ENCODE measurements at places on chromosomes 1 and 21.

DNA sequence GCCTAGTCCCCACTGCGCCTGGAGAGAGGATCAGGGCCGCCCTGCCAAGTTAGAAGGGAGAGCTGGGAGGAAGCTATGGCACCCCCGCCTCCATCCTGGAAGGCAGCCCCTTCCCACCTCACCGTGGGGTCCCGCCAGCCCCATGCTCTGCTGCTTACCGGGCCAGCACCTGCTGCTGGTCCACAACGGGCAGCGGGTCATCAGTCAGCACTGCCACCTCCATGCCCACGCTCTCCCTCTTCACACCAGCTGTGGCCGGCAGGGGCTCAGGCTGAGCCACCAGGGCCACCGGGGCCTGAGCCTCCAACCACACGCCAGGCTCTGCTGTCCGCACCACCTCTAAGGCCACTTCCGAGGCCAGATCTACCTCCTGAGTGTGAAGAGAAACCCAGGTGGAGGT is 23.5 kb upstream of the DDOST start:
- DNase-seq, result no peak

DNA sequence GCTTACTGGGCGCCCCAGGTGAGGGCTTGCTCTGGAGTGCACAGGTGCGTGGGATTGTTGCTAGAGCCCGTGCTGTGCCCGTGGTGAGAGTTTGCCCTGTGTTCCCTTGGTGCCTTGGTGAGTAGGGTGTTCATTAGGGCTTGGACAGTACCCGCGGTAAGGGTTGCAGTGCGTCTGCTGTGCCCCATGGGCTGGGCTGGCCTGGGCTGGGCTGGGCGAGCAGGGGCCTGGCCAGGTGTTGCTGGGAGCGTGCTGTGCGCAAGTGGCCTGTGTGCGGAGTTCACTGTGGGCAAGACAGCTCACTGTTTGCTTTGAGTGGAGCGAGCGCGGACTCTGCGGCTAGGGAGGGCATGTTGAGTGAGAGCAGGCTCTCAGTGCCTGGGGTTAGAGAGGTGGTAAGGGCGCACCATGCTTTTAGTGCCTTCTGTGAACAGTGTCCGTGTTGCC is 725 bp downstream of the CR1L start:
- no peak for DNase-seq

DNA sequence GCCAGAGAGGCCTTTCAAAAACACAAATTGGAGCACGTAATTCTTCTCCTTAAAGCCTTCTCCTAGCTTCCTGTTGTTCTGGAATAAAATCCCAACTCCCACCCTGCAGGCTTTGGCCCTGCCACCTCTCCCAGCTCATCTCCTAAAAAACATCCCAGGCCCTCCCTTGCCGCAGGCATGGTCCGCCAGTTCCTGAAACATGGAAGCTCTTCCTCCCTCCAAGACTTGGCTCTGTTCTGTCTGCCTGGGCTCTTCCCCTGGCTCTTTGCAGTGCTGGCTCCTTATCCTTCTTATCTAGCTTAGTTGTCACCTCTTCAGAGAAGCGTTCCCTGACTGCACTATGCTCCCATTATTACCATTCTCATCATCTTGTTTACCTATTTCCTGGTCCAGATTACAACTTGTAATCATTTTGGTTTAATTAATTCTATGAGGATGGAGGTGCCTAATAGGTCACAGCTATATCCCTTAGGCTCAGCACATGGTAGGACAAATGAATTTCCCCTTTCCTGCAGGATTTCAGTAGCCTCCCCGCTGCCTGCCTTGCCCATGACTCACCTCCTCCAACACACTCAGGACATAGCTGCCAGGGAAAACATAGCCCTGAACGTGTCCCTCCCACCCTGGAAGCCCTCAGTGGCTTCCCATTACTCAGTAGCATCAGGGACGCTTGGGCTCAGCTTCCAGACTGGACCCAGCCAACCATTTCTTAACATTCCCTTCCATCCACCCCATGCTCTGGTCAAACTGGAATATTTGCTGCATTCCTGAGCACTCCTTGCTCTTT is 15.7 kb upstream of the IGSF21 start:
- DNase-seq, result no peak

DNA sequence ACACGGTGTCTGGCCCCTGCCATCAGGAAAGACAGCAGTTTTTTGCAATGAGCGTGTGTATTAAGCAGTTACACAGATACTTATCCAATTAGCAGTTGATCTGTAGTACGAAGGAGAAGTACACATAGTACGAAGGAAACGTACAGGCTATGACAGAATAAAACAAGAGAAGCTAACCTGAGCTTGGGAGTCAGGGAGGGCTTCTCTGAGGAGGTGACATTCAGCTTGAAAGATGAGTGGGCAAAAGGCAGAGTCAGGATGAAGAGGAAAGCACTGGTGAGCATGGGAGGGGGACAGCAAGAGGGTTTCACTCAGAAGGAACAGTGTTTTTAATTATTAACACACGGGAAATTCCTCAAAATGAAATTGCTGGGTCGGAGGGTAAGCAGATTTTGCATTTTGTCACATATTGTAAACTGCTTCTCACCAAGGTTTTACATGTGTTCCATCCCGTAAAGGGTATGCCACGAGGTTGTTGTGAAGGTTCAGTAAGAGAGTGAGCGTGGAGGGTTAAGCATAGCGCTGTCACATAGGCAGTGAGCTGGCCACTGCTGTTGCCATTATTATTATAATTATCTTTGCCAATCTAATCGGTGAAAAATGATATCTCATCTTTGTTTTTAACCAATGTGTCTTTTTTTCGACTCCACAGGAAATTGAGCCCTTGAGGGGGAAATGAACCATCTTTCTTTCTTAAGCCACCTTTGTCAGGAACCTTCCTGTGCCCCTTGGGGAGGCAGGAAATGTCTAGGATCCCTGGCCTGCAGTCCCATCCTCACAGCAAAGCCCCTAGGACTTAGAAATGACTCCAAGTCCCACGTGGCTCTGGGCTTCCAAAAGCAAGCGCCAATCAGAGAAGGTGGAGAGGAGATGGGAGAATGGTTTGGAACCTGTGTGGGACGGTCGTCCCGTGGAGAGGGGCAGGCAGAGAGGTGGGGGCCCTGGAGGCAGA is 47.3 kb upstream of the POU3F1 start:
- no peak for DNase-seq

GRCh38 chr1:192858456-192858855 is 49.6 kb downstream of the RGS2 start:
- DNase-seq, result no peak

DNA sequence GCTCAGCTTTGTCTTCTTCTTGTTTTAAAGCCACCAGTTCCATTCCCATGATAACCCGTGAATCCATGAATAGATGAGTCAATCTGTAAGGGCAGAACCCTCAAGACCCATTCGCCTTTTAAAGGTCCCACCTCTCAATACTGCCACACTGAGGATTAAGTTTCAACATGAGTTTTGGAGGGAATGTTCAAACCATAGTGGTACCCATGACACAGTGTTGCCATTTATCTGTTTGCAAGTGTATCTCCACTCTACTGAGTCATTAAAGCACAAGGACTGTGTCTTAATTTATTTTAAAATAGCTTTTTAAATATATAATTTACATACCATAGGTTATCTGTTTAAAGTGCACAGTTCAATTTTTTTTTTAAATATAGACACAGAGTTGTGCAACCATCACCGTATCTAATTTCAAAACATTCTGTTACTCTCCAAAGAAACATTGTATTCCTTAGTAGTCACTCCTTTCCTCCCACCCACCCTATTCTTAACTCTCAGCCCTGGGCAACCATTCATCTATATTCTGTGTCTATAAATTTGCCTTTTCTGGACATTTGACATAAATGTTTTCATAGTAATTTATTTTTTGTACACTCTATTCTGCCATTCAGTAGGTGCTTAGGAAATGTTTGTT is 4.8 kb upstream of the IL24 start:
- peak; percentile 76 for DNase-seq

DNA sequence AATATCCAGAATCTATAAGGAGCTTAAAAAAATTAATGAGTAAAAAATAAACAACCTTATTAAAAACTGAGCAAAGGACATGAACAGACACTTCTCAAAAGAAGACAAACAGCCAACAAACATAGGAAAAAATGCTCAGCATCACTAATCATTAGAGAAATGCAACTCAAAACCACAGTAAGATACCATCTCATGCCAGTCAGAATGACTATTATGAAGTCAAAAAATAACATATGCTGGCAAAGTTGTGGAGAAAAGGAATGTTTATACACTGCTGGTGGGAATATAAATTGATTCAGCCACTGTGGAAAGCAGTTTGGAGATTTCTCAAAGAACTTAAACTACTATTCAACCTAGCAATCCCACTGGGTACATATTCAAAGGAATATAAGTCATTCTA is 25.3 kb downstream of the PIGK start:
- DNase-seq, result no peak

DNA sequence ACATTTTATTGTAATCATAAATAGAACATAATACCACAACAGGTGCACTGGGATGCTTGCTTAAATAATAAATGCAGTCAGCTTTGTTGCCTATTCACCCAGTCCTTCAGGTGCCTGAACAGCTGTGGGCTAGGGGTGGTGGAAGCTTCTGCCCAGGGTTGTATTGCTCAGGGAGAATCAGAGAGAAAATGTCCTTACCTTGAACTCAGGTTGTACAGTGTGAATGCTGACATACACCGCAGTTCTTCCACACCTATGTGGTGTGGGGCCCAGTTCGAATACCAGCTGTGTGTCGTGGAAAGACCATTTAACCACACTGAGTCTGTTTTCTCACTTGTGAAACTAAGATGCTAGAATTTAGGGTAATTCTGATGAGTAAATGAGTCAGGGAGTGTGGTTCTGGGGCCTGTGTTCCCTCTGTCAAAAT is 115.7 kb upstream of the ATP1A1 start:
- DNase-seq, result no peak

- no peak for DNase-seq
Observed at GRCh38 chr21:17542371-17543011, 29.6 kb downstream of the CXADR start.

GRCh38 chr1:18542351-18542750 is 61.6 kb downstream of the KLHDC7A start:
- no peak for DNase-seq

DNA sequence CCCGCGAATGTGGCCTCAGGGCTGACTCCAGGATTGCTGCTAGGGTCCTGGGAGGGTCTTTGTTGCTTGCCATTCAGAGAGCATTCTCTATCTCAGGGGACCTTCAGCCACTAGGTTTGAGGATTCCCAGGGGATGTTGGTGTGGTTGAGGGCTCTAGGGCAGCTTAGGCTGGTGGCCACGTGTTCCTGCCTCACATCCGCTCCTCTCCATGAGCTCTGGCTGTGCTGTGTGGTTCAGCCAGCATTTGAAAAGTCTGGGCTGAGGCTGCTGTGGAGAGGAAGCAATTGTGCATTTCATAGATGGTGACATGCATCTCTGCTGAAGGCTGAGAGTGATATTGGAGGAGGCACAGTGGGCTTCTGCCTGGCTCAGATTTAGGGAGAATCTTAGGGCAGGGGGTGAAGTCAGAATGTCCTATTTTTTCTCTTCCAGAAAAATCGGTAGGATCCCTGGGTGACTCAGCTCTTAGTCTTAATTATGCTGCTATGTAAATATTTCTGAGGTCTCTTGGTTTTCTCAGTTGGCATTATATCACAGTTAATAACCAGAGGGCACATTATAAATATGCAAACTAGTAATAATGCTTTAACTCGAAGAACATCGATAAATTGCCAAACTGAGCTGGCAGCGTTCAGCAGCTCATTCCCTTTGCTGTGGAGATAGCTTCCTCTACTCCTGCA is 182.3 kb downstream of the CAMTA1 start:
- DNase-seq, result no peak

All from epithelial cell of esophagus (primary cell).